ENCODE measurements at places on chromosomes 11 and 22.

GRCh38 chr22:33300165-33300564 is 242.0 kb upstream of the SYN3 start:
- DNase-seq = no peak

- DNase-seq = peak; percentile 75
These were observed at the start of gene ENDOD1 for GRCh38 chr11:95089620-95090542. Gene ENDOD1 (plus strand): TSS chr11:95089846. CDS start chr11:95089928, 82 bp downstream.

DNA sequence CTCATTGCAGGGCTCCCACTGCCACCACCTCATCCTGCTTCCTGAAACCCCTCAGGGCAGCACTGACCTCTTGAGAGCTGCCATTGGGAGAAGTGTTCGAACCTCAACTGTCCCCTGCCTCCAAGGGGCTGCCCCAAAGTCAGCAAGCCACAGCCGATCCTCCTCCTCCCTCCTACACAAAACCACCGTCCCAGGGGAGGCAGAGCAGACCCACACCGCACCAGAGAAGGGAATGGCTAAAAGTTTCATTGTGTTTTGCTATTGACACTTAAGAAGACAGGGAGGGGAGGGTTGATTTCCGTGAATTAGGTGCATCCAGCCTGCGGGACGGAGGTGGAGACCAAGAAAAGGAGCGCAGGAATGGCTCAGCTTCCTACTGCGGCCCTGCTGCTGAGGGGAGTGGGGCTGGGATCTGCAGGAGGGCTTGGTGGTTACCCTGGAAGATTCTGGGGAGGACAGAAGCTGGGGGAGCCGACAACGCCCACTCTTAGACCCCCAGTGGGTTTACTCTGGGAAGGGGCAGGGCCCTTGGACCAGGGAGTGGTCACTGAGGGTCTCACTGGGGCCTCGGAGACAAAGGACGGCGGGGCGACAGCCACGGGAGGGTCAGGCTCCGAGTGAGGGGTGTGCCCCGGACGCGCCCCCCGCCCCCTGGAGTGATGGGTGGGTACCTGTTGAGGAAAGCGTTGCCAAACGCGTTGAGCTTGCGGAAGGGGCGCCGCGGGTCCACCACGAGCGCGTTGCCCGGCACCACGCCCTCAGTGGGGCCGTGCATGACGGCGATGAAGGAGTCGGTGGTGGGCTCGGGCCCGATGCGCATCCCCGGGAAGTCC is 815 bp downstream of the EHD1 start:
- no peak for DNase-seq

GRCh38 chr11:93485983-93486382 is 57.2 kb downstream of the SMCO4 start:
- DNase-seq = no peak

DNA sequence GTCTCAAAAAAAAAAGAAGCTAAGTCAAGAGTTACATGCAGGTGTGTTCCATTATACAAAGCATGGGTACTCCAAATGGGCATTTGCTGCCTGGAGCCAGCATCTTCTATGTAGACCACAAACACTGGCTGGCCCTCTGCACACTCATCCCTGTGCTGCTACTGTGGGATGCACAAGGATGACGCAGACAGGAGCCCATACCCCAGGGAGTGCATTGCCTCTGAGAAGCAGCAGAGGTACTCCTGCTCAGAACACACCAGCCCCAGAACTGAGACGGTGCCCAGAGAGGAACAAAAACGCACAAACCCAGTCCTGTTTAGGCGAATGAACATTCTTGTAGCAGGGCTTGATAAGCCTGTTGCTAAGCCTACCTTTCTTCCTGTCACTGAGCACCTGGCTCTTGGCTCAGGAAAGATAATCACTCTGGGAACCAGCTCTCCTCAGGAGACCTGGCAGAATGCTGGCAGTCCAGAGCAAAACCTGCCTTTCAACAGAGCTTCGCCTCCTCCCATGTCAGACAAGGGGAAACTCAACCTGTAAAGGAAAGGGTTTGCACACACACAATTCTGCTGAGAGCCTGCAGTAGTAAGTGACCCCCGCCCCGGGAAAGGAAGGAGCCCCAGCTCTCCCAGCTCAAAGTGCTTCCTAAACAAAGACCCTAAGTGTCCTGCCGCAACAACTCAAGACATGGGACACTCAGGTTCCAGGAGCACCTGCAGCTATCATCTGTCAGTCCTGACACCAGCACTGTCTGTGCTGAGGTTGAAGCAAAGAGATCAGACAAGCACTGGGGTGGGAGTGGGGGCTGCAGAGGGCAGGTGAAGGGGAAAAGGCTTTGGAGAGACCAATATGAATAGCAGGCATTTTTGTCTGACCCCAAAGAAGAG is 145.7 kb downstream of the TENM4 start:
- DNase-seq = no peak

DNA sequence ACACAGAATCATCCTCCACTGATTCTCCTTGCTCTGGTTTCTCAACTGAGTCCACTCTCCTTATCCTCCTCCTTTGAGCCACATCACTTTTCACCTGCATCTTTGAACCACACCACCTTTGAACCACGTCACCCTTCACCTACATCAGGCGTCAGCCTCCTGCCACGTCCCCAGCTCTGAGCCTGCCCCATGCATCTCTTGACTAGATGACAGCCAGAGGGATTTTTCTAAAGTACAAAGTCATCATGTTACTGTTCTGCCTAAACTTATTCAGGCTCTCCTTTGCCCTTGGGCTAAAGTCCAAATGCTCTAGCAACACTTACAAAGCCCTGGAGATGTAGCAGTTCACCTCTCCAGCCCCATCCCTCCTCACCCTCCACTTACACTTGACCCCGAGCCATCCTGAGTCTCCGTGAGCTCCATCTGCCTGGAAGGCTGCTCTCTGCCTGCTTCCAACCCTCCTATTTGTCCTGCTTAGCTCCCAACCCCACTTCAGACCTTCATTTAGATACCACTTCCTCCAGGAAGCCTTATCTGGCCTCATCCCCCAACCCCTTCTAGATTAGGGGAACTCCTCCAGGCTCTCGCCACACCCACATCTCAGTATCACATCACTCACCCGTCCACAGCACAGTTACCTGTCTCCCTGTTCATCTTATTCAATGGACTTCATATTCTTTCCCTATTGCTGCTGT is 3.7 kb upstream of the MS4A10 start:
- no peak for DNase-seq

DNA sequence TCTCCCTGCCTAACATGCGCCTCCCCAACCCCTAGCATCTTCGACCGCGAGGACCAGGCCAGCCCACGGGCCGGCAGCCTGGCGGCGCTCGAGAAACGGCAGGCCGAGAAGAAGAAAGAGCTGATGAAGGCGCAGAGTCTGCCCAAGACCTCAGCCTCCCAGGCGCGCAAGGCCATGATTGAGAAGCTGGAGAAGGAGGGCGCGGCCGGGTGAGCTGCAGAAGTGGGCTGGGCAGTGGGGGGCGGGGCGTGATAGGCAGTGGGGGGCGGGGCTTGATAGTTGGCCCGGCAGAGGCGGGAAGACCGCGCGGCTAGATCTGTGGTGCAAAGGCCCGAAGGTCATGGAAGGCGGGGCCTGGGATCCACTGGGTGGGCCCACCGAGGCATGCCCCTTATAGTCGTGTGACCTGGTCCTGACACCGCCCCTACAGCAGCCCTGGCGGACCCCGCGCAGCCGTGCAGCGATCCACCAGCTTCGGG is 8.7 kb downstream of the SELENOM start:
- no peak for DNase-seq

GRCh38 chr11:47899801-47900200 is 51.7 kb upstream of the NUP160 start:
- no peak for DNase-seq

DNA sequence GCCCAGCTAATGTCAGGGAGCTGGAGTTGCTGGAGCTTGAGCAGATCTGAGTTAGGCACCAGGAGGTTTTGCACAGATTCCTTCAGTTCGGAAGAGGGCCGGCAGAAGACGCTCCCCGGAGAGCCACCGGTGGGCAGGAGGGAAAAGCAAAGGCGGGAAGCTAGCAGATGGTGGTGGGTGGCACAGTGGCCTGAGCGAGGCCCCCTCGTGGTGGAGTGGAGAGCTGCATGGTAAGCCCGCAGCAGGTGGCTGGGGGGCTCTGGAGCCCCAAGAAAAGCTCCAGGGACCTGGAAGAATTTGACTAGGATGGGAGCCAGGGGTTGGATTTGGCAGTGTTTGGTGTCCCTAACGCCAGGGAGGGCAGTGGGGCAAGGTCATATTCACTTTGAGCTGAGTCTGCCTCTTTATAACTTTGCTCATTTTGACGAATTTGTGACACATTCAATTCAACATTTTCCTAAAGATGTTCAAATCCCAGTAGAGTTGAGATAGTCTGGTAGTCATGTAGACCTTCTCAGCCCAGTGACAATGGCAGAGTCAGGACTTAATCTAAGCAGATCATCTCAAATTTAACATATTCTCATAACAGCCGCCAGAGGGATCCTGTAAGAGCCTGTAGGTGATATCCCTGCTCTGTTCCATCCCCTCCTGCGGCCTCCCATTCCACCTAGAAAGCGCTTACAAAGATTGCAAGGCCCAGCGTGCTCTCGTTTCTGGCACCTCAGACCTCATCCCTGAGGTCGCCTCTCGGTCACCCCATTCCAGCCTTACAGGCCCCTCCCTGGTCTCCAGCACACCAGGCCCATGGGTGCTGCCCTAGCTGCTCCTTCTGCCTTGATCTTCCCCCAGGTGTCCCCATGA is 57.9 kb downstream of the TRIM29 start:
- DNase-seq = no peak

DNA sequence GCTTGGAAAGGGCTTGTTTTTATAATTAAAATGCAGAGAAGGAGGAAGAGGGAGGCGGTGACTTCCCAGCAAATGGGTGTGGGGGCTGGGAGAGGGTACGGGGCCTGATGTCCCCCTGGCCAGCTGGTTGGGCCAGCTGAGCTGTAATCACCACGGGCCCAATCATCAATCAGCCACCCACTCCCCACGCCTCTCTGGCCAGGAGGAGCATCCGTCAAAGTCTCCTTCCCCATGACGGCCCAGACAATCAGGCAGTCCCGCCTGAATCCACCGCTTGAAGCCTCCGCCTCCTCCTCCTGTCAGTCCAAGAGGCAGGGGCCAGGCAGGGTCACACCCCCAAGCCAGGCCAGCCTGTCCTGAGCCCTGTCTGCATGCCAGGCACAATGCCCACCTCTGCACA is 13.3 kb upstream of the CABP7 start:
- DNase-seq = no peak

GRCh38 chr11:78564490-78565467 is 9.9 kb downstream of the NARS2 start:
- DNase-seq = no peak

DNA sequence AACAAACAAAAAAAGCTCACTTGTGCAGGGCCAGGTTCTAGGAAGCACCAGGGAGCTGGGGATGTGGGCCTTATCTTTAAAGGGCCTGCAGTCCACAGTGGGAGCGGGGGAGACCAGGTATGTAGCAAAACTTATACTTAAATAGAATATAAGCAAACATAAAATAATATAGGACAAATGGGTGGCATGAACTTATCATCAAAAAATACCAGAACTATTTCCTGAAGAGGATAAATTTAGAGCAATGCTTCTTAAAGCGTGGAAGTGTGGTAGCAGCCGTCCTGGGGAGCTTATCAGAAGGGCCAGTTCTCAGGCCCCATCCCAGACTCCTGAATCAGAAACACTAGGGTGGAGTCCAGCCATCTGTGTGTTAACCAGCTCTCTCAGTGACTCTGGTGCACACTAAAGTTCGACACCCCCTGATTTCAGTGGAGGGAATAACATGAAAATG is 9.3 kb downstream of the VPS26B start:
- no peak for DNase-seq

DNA sequence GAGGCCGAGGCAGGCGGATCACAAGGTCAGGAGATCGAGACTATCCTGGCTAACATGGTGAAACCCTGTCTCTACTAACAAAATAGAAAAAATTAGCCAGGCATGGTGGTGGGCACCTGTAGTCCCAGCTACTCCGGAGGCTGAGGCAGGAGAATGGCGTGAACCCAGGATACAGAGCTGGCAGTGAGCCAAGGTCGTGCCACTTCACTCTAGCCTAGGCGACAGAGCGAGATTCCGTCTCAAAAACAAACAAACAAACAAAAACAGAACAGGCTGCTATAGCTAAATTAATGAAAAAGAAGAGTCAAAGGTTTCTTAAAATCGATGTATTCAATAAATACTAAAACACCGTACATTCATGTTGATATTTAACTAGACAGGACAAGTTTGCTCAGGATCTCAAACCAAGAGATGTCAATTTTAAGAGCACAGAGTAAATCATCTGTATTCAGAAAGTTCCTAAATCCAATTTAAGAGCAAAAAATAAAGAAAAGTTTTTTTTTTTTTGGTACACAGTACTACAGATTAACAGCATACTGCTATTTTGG is 59.9 kb downstream of the NUP98 start:
- DNase-seq = no peak

DNA sequence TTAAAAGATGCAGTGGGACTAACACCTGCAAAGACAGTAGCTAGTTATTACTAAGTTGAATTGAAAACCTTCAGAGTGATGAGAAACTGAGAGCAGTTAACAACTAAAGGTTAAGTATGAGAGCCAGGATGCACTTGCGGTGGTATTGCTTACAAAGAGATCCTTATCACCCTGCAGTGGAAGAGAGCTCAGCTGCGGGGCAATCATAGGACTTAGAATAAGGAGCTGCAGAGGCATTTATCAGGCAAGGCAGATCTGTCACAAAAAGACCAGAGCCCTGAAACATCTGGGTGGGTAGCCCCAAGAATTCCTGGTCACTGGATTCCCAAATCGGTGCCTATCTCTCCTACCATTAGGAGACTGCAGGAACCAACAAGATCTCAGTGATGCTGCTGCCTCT is 34.3 kb upstream of the CFAP300 start:
- DNase-seq = no peak

DNA sequence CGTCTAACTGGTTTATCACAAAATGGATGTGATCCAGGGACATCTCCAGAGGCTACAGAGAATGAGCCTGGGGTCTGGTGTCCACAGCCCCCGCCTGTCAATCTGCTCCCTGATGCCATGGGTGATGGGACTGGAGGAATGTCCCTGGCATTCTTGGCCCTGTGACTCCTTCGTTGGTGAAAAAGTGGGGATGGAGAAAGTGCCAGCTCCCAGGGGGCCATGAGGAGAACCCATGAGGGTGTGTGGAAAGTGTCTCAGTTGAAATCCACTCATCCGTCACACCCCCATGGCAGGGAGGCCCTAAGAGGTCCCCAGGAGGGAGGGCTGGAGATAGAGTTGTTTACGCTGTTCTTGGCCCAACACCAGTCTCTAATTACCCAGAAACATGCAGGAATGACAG is 322.0 kb downstream of the CTTN start:
- no peak for DNase-seq

- DNase-seq = no peak
These were observed 26.3 kb downstream of the APLNR start for GRCh38 chr11:57210781-57211180.

GRCh38 chr11:11380883-11381282 is 27.8 kb upstream of the CSNK2A3 start:
- no peak for DNase-seq

DNA sequence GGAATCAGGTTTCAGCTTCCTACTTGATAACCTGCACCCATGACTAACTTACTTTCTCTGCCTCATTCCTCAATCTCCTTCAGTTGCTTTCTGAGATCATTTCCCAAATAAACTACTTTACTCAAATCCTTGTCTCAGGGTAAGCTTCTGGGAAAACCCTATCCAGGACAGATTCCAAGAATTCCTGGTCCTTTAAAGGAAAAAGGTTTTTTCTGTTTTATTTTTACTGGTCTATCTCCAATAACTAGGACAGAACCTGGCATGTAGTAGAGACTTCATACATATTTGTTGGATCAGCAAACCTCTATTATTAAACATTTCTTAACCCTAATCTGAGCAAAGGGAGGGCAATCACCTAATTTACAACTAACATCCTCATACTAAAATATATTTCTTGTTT is 910.5 kb upstream of the CHORDC1 start:
- DNase-seq = no peak
